ENCODE measurements at places on chromosomes 1 and 21.

- no peak for DNase-seq
Measured at GRCh38 chr1:242008826-242009495, 10.1 kb upstream of the MAP1LC3C start.

GRCh38 chr1:117821382-117821755 lies 108.1 kb downstream of the GDAP2 start:
- no peak for DNase-seq

- no peak for DNase-seq
Measured at GRCh38 chr1:228366062-228366865, 40.4 kb downstream of the TRIM11 start.

DNA sequence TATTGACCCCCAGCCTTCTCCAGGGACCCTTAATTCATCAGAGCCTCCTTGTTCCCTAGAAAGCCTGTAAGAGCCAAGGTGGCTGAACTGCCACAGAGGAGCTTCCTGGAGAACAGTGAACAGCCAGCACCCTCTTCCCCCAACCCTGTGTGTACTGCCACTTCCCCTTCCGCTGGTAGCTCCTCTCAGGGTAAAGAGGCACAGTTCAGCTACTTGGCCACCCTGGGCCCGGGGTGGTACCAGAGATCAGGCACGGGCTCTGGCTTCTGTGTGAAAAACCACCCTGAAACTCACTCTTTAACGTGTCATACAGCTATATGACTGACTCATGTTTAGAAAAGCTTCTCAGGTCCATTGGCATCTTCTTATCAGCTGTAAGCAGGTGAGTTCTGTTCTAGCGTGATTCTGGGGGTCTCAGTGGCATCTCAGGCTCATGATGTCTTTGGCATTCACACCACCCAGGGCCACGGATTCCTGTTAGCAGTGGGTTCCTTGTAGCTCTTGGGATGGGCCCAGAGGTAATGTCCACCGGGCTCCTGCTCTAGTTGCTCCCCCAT lies 22.4 kb downstream of the ARMH1 start:
- DNase-seq, result no peak

- no peak for DNase-seq
Measured at GRCh38 chr21:25970254-25970930, 200.2 kb downstream of the APP start.

DNA sequence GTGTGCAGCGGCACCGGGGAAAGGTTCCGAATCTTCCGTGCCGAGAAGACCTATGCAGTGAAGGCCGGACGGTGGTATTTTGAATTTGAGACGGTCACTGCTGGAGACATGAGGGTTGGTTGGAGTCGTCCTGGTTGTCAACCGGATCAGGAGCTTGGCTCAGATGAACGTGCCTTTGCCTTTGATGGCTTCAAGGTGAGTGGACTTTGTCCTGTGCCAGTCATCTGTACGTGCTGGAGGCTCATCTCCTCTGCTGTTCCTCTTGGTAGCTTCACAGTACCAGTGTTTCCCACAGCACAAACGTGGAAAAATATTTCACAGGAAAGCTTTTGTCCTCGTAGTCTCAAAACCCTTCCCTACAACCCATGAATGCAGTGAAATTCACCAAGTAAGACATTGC lies 324.1 kb downstream of the ZP4 start:
- no peak for DNase-seq

GRCh38 chr1:201016211-201016651 lies 7.3 kb downstream of the KIF21B start:
- no peak for DNase-seq

- DNase-seq, result no peak
Measured at GRCh38 chr1:56777972-56778371, 41.2 kb downstream of the FYB2 start.

GRCh38 chr1:25744140-25744581 lies 55.8 kb upstream of the SELENON start:
- peak; percentile 52 for DNase-seq

GRCh38 chr1:55333461-55333860 lies 118.3 kb upstream of the USP24 start:
- no peak for DNase-seq

DNA sequence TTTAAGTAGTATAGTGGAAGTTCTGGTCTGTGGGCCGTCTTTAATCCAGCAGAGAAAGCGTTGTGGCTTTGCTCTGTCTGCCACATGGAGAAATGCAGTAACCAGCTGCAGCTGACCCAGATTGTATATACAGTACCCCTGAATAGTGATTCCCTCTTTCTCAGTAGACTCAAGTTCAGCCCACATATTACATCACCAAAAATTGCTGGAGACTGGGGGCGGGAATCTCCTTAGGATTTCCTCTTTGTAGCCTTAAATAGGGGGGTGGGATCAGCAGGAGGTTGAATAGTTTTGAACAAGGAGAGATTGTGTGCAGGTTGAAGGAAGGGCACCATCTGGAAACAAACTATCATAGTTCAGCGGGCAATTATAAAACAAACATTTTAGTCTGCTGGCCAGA lies at the start of gene ANGPTL1:
Gene ANGPTL1 (minus strand): TSS at position 134 of the 400 bp plus-strand sequence. CDS start 5,301 bp downstream, outside the sequence.
- DNase-seq, result no peak

DNA sequence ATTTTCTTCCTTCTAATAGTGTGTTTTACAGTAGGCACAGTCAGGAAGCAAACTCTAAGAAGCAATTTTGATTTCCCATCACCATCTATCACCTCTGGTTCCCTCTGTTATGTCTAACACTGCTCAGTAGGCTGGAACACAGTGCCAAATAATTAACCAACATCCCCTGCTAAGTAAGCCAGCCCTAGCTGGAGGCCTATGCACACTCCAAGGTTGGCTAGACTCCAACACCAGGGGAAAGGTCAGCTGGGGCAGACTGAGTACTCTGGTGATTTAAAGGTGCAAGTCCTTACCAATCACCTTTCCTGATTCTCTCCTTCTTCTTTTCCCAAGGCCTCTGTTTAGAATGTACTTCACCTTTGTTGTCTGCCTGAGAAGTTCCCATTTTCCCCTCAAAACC lies 46.5 kb upstream of the BEND5 start:
- no peak for DNase-seq

GRCh38 chr1:53026254-53026653 lies 35.8 kb upstream of the PODN start:
- no peak for DNase-seq

DNA sequence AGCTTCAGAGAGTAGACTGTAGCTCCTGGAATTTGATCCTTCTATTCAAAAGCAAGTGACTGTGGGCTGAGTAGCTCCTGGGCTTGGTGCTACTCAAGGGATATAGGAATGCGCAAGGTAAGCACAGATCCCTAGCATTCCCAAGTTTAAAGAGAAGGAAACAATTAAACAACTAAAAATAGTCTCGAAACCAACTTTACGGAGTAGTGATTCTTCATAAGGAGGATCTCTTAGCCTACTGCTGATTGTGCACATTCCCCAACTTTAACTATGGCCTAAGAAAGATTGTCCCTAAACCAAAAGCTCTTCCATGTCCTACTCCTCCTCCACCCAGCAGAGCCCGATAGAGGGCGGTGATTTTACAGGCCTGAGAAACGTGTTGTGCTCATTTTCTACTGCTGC lies 226.5 kb upstream of the CAMK1G start:
- DNase-seq, result no peak

DNA sequence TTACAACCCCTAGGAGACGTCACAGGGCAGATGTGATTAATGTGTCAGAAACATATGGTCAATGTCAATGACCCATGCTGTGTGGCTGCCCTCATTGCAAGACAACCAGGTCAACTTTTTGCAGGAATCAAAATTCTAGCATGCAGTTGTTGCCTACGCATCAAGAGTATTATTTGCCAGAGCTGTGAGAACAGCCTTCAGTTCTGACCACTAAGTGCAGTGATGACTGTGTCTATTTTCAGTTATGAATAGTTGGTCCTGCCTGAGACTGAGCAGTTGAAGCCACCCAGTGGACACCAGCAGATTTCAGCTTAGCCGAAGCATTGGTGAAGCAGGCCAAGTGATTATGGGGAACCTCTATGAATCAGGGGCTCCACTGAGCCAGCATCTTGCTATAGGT lies 47.3 kb downstream of the LYPLAL1 start:
- no peak for DNase-seq

GRCh38 chr1:205577874-205578658 lies 53.7 kb downstream of the ELK4 start:
- no peak for DNase-seq

- DNase-seq, result no peak
Measured at GRCh38 chr1:29634324-29634723, 398.0 kb downstream of the PTPRU start.

DNA sequence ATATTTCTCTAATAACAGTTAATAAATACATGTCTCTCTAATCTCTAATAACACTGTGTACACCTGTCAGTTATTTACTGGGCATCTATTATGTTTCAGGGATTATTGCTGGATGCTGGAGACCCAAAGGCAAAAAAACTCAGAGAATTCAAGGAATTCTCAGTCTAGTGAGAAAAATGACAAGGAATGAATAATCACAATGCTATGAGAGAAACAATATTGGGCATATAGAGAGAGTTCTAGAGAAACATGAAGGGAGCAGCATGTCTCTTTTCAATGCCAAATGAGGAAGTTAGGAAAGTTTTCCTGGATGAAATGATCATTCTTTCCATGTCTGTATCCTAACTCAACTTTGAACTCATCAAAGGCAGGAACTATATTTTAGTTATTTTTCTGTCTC lies 82.8 kb downstream of the TNFSF18 start:
- DNase-seq, result no peak

DNA sequence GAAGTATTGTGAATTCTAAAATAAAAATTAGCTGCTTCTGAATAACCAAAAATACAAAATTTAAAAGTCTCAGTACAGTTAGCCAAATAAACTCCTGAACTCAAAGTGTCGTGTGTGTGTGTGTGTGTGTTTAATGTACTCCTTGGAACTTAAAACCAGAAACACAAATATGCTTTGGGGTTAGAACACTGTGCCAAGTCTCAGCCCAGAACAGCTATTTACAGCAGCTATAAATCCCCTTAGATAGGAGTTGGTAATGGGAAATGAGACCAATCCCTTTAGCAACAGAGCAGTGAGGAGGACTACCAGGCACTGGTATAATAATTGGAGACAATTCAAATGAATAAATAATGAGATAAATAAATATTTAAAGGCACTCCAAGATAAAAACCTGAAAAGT lies 83.1 kb downstream of the PATJ start:
- no peak for DNase-seq

GRCh38 chr1:17846341-17846740 lies 91.2 kb downstream of the ACTL8 start:
- DNase-seq, result no peak

- DNase-seq, result no peak
Measured at GRCh38 chr1:185568155-185569123, 165.8 kb upstream of the HMCN1 start.

DNA sequence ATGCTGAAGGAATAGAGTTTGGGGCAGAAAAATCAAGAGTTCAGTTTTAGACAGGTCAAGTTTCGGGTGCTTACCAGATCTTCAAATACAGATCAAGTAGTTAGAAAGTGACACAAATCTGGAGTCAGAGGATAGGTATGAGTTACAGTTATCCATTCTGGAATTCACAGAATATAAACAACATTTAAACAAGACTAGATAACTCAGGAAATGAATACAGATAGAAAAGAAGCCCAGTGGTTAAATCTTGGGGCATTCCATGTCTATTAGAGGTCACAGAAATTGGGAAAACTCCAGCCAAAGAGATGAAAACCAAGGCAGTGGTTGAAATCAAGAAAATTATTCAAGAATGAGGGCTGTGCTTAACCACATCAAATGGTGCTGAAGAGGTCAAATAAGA lies 187.0 kb upstream of the HP1BP3 start:
- no peak for DNase-seq

- DNase-seq, result no peak
Measured at GRCh38 chr1:43345120-43345519, 7.5 kb downstream of the MPL start.

DNA sequence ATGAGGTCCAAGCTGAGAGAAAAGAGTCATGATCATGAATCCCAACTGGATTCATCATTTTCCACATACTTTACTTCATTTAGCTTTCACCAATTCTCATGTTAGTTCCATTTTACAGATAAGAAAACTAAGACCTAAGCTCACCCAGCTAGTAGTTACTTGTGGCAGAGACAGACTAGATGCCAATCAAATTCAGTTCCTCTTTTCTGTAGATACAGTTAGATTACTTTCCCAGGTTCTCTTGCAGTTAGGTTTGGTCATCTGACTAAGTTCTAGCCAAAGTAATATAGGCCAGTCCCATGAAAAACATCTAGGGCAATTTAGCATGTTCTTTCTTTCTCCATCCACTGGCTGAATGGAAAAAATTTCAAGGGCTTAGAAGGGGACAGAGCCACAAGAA lies 8.9 kb upstream of the KCND3 start:
- no peak for DNase-seq

DNA sequence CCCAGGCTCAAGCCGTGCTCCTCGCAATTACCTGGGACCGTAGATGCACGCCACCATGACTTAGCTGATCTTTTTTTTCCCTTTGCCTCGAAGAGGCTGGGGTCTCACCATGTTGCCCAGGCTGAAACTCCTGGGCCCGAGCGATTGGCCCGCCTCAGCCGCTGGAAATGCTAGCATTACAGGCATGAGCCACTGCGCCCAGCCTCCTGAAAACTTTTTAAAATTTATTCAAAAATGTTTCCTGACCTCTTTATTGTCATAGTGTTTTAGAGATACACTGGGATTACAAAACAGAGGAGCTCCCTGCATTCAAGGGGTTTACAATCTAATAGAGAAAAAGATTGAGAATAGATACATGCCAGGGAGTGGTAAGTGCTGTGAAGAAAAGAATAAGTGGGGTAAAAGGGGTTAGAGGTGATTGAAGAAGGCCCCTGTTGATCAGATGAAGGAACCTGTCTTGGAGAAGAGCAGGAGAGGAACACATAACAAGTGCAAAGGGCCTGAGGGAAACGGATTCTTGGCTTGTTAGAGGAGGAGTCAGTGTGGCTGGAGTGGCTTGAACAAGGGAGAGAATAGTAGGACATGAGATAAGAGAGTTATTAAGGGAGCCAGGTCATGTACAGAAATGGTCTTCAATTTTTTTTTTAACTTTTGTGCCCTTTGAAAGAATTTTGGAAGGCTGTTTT lies 1.7 kb upstream of the TRIM33 start:
- DNase-seq, result no peak

DNA sequence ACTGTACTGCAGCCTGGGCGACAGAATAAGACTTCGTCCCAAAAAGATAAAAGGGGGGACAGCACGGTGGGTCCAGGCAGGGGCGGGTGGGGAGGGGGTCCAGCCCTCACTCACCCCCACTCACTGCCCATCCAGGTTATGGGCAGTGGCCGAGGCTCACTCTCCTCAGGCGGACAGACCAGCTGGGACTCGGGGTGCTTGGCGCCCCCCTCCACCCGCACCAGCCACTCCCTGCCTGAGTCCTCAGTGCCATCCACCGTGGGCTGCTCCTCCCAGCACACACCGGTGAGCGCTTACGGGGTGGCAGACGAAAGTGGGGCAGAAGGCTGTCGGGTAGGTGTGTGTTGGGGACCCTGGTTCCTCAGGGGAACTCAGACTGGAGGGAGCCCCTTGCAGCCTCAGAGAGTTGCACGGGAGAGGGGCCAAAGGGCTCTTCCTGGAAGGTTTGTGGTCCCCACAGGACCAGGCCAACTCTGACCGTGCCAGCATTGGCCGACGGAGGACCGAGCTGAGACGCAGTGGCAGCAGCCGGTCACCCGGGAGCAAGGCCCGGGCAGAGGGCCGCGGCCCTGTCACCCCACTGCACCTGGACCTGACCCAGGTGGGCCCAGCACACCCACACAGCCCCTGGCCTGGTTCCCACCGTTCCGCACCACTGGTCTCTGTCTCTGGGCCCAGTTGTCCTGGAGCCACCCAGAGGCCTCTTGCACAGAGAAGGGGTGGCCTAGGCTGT lies 6.6 kb downstream of the PLEKHN1 start:
- DNase-seq, result no peak

Data from NCI-H1694 treated with DMSO at 0.1 percent for 48 hours (cell line).